ENCODE measurements at places on chromosomes 4 and X.

GRCh38 chr4:66927937-66928336, 617.4 kb downstream of the CENPC start:
- DNase-seq = no peak

GRCh38 chrX:44265559-44265958, 77.9 kb downstream of the EFHC2 start:
- DNase-seq = no peak

GRCh38 chr4:1802151-1802715, 9.1 kb downstream of the FGFR3 start:
- no peak for DNase-seq

DNA sequence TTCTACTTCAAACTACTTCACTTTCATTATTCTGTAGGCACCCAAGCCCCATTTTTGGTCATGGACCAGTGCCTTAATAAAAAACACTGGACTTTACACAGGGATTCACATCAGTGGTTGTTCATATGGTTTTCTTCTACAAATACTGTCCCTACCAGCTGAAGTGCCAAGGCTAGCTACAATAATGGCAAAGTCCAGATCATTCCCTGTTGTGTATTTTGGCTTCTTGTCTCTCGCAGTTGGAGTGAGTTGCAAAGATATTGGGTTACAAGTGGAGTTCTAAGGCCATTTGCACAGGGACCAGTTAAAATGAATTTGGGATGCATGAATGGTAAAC, 16.7 kb upstream of the ANKRD17 start:
- DNase-seq = no peak

DNA sequence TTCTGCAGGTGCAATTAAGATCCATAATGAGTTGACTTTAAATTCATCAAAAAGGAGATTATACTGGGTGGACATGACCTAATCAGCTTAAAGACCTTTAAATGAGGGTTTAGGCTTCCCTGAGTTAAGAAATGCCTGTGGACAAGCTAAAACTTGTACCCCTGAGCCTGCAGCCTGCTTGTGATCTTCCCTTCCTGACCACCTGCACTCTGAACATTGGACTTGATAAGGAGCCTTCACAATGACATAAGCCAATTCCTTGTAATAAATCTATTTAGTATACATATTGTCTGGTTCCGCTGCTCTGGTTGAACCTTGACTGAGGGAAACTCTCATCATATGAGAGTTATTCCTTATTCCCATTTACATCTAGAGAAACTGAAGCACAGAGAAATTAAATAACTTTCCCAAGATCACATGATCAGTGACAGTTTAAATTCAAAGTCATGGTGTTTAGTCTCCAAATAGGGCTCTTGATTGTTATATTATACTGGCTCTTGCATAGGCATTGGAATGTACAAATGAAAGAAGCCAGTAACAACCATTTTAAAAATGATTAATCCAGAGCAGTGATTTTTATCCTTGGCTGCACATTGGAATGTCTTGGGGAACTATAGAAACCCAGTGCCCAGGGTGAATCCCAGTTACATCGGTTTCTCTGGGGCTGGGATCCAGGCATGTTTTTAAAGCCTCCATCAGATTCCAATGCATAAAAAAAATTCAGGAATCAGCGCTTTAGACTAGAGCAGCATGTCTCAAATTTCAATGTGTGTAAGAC, 136.1 kb downstream of the MSL3 start:
- no peak for DNase-seq

DNA sequence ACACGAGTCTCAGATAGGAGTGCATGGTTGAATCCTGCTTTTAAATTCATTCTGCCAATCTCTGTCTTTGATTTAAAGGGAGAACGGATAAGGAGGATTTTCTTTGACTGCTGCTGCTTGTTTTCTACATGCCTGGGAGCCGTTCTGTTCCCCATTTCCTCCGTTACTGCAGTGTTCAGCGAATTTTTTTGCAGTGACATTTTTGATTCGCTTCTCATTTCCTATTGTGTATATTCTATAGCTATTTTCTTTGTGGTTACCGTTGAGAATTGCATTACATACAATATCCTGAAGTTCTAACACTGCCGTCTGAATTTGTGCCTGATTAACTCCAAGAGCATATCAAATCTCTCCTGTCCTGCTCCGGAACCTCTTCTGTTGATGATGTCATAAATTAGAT, 14.8 kb upstream of the MAEA start:
- DNase-seq = no peak

DNA sequence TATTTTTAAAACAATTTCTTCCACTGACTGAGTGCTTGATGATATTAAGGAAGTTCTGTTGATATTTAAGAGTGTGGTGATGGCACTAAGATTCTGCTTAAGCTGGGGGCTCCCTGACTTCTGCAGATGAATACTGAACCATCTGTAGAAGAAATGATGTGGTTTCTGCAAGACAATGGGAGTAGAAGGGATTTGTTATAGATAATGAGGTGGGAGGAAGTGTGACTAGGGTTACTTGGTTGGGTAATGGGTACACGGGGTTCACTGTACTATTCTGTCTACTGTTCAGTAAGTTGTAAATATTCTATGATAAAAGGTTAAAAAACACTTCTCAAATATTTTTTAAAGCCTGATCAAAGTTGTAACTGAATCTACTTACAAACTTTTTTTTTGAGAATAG, 60.9 kb upstream of the TXK start:
- DNase-seq = no peak

- DNase-seq = no peak
Observed at GRCh38 chr4:129532573-129532972, 436.6 kb downstream of the C4orf33 start.

DNA sequence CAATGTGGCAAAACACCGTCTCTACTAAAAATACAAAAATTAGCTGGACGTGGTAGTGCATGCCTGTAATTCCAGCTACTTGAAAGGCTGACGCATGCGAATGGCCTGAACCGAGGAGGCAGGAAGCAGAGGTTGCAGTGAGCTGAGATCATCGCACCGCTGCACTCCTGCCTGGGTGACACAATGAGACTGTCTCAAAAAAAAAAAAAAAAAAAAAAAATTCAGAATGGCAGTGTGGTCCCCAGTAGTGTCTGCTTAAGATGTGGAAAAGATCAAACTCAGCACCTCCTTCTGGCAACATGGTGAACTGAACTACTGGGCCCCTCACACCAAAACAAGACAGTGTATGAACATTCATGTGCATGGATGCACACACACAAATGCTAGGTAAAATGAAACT, 32.2 kb downstream of the SMS start:
- peak; percentile 7 for DNase-seq

GRCh38 chr4:140944572-140944971, 188.4 kb upstream of the TBC1D9 start:
- no peak for DNase-seq

- DNase-seq = no peak
Observed at GRCh38 chr4:9933956-9934355, 87.3 kb downstream of the SLC2A9 start.

GRCh38 chr4:184715526-184715925, 18.4 kb downstream of the CENPU start:
- DNase-seq = no peak

DNA sequence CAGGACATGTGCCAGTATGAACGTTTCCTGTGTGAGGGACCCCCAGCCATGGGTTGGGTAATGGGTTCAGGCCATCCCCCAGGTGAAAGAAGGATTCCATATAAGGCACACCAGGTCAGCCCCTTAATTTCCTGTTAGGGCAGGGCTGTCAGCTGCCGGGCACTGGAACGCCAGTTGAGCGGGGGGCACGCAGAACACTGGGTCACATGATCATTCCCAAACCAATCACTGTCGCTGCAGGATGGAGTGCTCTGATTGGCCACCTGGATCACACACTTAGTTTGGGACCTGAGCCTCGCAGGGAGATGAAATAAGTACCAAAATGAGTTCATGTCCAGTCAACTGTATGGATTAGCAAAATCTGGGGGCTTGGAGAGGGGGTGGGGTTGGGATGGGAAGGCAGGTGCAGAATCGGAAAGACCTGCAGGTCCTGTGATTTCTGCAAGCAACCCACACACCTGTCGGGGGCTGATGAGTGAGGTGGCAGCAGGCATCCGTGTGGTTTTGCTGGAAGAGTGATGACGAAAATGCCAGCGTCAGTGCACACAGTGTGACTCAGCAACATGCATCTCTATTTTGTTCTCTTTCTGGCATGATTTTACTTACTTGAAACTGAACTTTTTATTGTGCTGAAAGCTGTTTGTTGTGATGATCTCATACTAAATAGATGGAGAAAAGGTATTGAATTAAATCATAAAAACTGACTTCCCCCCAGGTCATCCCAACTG, 32.2 kb downstream of the RNF212 start:
- DNase-seq = no peak

GRCh38 chr4:38983787-38984598, 48.2 kb downstream of the TMEM156 start:
- no peak for DNase-seq

DNA sequence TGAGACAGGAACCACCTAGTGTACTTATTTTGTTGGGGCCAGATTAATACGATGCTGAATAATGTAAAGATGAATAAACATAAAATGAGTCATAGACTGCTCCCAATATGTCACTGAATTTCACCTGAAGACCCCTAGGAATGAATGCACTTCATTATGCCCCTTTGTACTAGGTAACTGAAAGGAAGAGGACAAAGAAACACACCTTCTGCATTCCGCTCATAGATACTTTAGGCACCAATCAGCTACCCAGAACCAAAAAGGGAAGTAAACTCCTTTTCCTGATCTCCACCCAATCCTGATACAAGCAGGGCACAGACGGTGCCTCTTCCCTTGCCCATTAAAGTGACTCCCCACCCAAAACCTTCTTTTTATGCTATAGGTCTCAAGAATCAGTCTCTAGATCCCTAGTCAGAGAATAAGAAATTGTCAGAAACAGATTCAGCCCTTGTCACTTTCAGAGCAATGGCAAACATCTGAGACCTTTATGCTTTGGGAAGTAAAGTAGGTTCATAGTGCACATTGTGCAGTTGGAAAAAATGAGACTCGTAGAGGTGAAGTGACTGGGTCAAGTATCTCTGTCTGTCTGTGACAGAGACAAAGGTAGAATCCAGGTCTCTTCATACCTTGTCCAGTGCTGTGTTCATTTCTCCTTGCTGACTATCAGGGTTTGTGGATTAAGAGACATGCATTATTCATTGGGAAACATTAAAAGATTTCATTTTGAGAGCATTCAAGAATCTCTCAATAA, 2.3 kb downstream of the GPR174 start:
- no peak for DNase-seq

- no peak for DNase-seq
Observed at GRCh38 chr4:103318327-103318726, 120.2 kb upstream of the CENPE start.

DNA sequence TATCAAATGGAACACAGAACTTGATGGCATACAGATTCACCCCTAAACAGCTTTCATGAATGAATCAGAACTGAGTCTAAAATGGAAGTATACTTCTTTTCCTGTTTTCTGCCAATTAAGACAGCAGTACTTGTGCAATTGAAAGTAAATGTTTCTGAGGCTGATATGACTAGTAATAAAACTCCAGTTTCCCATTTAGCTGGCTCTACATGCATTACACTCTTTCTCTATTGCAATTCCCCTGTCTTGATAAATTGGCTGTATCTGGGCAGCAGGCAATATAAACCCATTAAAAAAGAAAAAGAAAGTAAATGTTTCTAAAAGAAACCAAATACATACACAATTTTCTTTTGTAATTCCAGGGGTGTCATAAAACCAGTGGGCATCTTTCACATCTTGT, 4.6 kb downstream of the NOA1 start:
- DNase-seq = no peak

DNA sequence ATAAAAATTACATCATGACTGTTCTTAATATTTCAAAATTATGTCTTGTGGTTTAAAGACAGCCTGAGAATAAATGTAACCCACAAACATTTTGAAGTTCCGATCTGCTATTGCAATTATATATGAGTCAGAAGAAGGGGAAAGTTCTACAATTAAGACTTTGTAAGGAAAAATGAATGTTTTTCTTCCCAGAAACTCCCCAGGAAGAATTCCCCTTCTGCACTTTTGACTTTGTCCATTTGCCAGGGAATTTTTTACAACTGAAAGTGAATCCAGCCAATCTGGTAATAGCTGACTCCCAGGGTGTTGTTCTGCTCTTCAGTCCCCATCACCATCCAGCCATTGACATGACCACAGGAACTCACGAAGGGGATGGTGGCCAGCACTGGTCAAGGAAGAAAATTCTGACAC, 61.6 kb upstream of the NOCT start:
- no peak for DNase-seq

DNA sequence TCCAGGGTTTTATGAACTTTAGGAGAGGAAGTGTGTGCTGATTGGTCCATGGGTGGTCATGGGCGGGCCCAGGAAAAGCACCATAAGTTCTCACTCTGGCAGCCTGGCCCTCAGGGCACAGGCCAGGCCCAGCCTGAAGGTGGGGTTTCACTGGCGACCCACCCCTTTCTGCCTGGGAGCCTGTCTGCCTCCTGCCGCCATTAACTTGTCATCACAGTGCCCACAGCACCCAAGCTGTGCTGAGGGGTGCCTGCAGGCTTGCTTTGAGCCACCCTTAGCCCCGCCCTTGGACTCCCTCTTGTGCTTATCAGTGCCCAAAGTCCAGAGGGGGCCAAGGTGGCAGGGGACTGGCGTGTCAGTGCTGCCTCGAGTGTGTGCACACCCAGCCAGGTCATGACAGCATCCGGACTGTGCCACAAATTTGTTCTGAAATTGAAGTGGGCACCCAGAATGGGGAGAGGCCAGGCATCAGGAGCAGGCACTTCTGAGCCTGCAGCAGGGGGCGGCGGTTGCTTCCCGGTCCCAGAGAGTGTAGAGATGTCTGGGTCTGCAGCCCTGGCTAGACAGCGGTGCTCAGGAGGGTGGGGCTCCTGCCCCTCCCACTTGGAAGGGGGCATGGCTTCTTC, 455.6 kb downstream of the TMA16 start:
- no peak for DNase-seq

GRCh38 chr4:67575232-67576058, 16.9 kb downstream of the STAP1 start:
- DNase-seq = no peak

- DNase-seq = no peak
Observed at GRCh38 chrX:53279296-53280237, 1.8 kb downstream of the IQSEC2 start.

- no peak for DNase-seq
Observed at GRCh38 chr4:177566691-177567090, 124.5 kb upstream of the AGA start.

- DNase-seq = no peak
Observed at GRCh38 chr4:101349801-101350064, 2.4 kb upstream of the PPP3CA start.

DNA sequence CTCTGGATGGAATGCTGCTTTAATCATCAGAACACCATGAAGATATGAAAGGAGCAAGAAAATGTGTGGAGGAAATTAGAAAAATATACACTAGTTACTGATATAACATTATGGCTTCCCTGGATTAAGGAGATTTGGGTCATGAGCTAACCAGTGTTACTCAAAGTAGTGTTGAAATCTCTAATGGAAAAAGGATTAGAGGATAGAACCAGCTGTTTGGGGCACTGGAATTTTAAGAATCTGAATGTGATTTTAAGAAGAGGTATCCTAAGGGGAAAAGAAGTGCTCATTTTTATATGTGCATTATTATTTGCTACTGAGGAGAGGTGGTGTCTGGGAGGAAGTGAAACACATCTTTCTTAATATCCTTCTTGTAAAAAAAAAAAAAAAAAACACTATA, 164.1 kb upstream of the PPARGC1A start:
- no peak for DNase-seq
